DMS 273 treated with DMSO at 0.1 percent for 48 hours (cell line): ENCODE measurements at places on chromosomes 2 and 18.
A peak's percentile ranks its signal among the peaks of the same experiment; 100 is the strongest.

- no peak for DNase-seq
These were observed 4.2 kb downstream of the ERMN start for GRCh38 chr2:157321466-157321865.

- DNase-seq, result no peak
These were observed 175.3 kb upstream of the CREB1 start for GRCh38 chr2:207354462-207354861.

- DNase-seq, result peak; percentile 62
These were observed 656.9 kb downstream of the TSN start for GRCh38 chr2:122412360-122412759.

DNA sequence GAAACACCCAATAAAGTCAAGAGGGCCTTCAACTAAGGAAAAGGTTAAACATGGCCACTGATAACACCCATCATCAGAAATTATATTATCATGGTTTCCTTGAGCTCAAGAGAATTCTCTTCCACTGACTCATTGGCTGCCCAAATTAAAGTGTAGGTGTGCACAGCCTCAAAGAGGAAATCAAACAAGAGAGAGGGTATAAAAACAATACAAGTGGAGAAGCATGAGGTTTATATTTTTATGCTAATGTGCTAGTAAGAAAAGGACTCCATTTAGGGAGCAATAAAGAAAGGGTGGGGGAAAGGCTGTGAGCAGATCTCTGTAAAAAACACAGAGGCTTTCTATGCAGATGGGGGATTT is 168.8 kb upstream of the VRK2 start:
- DNase-seq, result no peak

- no peak for DNase-seq
These were observed 142.9 kb upstream of the SMAD2 start for GRCh38 chr18:48073211-48073930.

GRCh38 chr2:184847331-184847730 is 249.0 kb downstream of the ZNF804A start:
- DNase-seq, result no peak

GRCh38 chr18:47118981-47119380 is 31.3 kb downstream of the HDHD2 start:
- no peak for DNase-seq

DNA sequence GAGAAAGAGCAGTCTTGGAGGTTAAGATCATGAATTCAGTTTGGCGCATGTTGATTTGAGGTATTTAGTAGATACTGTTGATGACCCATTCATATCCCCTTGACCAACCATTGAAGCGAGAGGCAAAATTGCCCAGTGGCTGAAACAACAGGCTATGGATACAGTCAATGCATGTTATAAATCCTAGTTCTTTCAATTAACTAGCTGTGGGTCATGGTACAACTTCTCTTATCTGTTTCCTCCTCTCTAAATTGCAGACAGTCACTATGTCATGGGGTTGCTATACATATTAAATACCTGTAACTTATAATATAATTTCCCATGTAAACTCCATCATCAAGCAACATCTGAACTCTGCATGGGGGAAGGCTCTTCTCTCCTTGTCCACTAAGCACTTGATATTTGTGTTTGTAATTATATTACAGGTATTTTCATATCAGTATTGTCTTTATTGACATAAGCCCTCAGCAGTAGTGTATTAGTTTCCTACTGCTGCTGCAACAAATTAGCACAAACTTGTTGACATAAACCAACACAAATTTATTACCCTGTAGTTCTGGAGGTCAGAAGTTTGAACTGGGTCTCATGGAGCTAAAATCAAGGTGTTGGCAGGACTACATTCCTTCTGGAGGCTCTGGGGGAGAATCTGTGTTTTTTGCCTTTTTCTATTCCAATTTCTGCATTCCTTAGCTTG is 61.7 kb upstream of the ACTR3 start:
- no peak for DNase-seq

- peak; percentile 54 for DNase-seq
These were observed 1.6 kb downstream of the ABCA12 start for GRCh38 chr2:215136669-215137328.

DNA sequence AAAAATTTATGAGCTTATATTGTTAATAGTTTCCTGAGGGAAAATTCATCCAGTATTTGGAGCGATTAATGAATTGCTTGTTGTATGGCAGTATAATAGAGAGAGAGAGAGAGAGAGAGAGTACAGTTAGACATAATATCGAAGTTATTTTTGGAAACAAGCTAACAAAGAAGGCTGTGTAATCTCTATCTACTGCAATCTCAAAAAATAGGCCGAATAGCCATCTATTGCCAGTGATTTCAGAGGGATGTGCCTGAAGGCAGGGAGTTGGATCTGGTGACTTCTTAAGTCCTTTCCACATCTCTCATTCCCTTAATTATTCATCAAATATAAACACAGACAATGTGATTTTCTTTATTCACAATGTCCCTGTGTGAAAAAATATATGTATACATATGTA is 433.1 kb upstream of the RAB12 start:
- no peak for DNase-seq

GRCh38 chr2:70510313-70510712 is 43.3 kb downstream of the TGFA start:
- no peak for DNase-seq

GRCh38 chr2:215019521-215020145 is 118.8 kb downstream of the ABCA12 start:
- DNase-seq, result no peak

- DNase-seq, result no peak
These were observed 665.2 kb upstream of the NRXN1 start for GRCh38 chr2:51697095-51697494.

- DNase-seq, result no peak
These were observed 42.0 kb upstream of the GPD2 start for GRCh38 chr2:156394033-156394741.

DNA sequence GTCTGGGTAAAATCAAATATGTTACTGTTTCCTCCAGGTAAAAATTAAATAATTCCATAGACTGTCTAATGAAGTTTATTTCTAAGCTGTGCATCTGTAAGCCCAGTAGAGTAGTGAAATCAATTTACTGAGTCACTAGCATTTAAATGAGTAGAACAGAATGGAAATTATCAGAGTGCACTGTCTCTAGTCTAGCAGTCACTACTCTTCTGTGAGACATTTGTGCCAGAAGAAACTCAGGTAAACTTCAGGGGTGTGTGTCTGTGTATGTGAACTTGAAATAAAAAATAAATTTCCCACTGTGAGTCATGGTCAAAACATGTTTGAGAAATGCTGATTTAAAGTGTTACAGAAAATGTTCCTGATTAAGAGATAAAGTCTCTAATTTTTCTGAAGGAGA is 146.4 kb downstream of the RIF1 start:
- DNase-seq, result no peak

- DNase-seq, result no peak
These were observed 88.3 kb downstream of the NFATC1 start for GRCh38 chr18:79483971-79484491.

GRCh38 chr2:1136846-1137245 is 186.2 kb downstream of the SNTG2 start:
- DNase-seq, result no peak

DNA sequence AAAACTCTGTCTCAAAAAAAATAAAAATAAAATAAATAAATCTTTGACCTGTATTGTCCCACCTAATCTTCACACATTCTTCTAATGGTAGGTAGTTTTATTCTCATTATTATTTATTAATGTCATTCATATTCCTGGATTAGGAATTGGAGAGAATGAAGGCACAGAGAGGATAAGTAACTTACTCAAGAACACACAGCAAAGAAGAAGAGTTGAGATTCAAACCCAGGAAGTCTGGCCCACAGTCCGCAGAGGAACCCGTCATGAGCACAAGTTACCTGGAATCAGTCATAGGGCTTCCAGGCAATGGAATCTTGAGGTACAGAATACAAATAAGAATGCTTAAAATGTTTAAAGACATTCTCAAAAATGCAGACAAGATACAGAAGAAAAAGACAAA is 46.3 kb upstream of the SLC66A3 start:
- DNase-seq, result no peak

DNA sequence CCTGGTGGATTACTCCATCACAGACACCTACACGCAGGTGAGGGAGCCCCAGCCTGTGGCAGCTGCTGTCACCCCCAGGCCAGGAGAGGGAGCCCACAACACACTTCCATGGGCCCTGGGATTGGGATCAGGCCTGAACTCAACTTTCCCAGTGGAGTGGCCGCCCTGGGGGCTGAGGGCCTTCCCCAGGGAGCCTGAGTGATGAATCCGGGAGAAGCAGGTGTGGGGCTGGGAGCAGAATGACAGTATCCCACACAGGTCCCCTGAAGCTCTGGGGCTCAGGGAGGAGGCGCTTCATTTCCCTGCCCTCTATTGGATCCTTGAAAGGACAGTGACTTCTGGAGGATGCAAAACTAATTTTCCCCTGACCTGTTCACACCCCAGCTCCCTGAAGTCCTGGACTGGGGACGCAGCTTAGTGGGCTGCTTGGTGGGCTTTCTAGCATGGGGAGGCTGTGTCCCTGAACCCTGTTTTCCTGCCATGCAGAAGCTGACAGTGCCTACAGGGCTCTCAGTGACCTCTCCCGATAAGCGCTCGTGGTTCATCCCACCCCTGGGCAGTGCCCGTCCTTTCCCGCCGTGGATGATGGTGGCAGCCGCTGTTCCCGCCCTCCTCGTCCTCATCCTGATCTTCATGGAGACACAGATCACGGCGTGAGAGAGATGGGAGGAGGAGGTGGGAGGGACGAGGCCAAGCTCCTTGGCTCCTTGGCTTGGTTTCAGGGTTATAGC is 11.0 kb downstream of the SLC4A3 start:
- no peak for DNase-seq

DNA sequence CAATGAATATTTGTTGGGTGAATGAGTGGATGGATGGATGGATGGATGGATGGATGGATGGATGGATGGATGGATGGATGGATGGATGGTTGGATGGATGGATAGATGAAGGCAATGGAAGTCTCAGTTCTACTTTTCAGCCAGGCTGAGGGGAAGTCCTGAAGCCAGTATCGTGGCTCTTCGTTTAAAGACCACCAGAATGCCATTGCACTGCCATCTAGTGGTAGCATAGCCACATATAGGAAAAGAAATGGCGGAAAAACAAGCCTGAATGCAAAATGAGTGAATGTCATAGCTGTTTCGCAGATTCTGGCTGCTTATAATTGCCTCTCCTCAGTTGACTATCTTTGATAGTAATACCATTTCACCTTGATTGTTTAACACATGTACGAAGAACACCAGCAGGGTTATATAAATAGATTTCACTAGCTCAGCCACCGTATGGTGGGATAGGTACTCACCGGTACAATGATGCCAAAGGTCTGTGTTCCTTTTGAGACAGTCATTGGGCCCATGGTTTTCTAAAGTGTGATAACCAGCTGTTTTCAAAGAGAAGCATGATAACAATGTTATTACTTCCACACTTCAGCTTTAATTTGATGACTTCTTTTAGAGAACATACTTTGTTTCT is 62.3 kb upstream of the GREB1L start:
- DNase-seq, result peak; percentile 35

- DNase-seq, result no peak
These were observed 1.3 kb downstream of the CERS6 start for GRCh38 chr2:168457190-168457895.

- no peak for DNase-seq
These were observed 32.1 kb upstream of the ZNF638 start for GRCh38 chr2:71299507-71299906.

DNA sequence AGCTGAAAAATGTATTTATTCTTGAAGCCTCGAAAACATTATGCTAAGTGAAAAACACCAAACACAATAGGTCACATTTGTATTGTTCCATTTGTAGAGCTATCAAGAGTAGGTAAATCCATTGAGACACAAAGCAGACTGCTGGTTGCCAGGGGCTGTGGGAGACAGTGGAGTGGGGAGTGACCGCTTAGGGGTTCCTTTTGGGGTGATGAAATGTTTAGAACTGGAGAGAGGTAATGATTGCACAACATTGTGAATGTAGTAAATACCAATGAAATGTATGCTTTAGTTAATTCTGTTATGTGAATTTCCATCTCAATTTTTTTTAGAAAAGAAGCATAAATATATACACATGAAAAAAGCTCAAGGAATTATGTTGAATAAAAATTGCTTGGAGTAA is 15.8 kb downstream of the KCTD18 start:
- DNase-seq, result no peak

GRCh38 chr2:236171680-236172254 is 3.6 kb upstream of the GBX2 start:
- DNase-seq, result no peak

DNA sequence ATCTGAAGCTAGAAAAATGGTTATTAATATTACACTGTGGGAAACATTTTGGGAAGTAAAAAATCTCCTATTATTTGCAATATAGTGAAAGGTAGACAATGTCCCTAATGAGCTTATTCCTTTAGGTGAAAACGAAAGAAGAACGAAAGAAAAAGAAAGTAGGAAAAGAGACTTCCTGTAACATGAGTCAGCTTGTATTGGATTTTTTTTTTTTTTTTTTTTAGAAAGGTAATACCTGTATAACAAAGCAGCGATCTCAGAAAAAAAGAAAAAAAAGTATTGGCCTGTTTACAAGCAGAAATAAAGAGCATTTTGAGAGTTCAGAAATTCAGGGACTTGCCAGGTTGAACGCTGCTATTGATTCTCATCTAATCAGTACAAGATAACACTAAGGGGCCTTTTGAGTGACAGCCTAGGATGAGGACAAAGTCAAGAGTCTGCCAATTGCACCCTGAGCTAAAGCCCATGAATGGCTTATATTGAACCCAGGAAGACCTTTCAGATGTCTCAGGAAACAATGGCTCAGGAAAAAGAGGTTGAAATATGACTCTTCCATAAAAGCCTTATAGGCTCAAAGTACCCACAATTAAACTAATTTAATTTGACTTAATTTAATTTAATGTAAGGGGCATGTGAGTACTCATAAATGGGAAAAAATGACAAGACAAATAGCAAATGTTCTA is 615.6 kb upstream of the CDH2 start:
- DNase-seq, result no peak

- no peak for DNase-seq
These were observed 348.6 kb downstream of the DLGAP1 start for GRCh38 chr18:4106407-4107033.

GRCh38 chr2:56333812-56334485 is 150.2 kb downstream of the CCDC85A start:
- DNase-seq, result no peak

GRCh38 chr2:19810637-19811036 is 91.1 kb downstream of the TTC32 start:
- DNase-seq, result no peak

DNA sequence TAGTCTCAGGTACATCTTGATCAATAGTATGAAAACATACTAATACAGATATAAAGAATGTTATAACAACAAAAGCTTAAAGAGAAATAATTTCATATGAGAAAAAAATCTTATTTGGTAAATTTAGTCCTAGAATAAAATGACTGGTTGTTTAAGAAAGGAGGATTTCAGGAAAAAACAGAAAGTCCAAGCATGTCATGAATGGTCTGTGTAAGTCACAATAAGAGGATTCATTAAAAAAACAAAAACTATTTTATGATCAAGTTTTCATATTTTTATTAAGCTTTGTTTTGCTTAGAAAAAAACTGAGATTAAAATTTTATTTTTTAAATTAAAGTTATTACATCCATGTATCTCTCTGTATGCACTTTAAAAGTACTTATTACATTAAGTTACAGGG is 353.9 kb upstream of the SPHKAP start:
- no peak for DNase-seq

- no peak for DNase-seq
These were observed 42.4 kb upstream of the AKAIN1 start for GRCh38 chr18:5239447-5239846.

GRCh38 chr18:28890791-28891190 is 713.9 kb upstream of the CDH2 start:
- no peak for DNase-seq

- no peak for DNase-seq
These were observed 122.5 kb downstream of the ASXL3 start for GRCh38 chr18:33700513-33700976.
